ENCODE measurements at places on chromosomes 5 and 9. TPM values are rescaled to one million over a fixed set of nuclear protein-coding genes. Genes with fewer than 3 reads are reported as not detected.

PCDHA11 gene
- total RNA-seq: not detected

SH3RF2 gene
- 37.2 TPM for total RNA-seq

ARL10 gene
- 0.85 TPM for total RNA-seq

TEX10 gene
- total RNA-seq: 21.6 TPM

PDZD2 gene
- total RNA-seq: not detected

DNA sequence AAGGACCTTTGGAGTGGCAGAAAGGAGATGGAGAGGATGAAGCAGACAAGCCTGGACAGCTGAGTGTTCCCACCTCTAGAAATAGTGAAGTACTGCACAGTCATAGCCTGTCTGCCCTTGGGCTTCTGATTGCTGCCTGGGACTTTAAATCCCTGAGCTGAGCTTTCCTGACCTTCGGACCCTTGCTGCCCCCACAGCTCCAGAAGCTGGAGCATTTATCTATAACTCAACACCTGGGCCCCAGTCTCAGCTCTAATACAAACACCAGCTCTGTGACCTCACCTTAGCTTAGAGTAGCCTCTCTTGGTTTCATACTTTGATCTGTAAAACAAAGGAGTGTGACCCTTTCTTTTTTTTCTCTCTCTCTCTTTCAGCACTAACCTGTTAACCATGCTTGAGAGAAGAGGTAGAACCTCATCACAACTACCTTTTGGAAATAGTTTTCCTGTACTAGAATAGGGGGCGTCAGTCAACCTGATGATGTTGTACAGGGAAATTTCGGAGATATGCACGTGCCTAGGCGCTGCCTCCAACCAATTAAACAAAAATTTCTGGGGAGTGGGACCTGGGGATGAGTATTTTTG, 25.4 kb upstream of the ELL2 start:
- no peak overlapping the region for H3K4me3 ChIP-seq
- peaks cover 9% of the 10 kb centered on the region for H3K4me1 ChIP-seq
- H3K27me3 ChIP-seq: no peaks in the 10 kb centered on the region
- no peak overlapping the region for H3K27ac ChIP-seq
- H3K36me3 ChIP-seq: no peaks in the 10 kb centered on the region

GRCh38 chr5:132451387-132451786, 39.2 kb downstream of the IRF1 start:
- DNase-seq: no peak
- no peak overlapping the region for H3K4me3 ChIP-seq
- H3K27me3 ChIP-seq: no peaks in the 10 kb centered on the region

- H3K36me3 ChIP-seq: no peaks in the 10 kb centered on the region
- H3K27me3 ChIP-seq: peaks cover 48% of the 10 kb centered on the region
- H3K4me3 ChIP-seq: no peak overlapping the region
- DNase-seq: no peak
- H3K4me1 ChIP-seq: no peaks in the 10 kb centered on the region
Measured at GRCh38 chr9:89555451-89556375, 49.1 kb upstream of the GADD45G start.

DNA sequence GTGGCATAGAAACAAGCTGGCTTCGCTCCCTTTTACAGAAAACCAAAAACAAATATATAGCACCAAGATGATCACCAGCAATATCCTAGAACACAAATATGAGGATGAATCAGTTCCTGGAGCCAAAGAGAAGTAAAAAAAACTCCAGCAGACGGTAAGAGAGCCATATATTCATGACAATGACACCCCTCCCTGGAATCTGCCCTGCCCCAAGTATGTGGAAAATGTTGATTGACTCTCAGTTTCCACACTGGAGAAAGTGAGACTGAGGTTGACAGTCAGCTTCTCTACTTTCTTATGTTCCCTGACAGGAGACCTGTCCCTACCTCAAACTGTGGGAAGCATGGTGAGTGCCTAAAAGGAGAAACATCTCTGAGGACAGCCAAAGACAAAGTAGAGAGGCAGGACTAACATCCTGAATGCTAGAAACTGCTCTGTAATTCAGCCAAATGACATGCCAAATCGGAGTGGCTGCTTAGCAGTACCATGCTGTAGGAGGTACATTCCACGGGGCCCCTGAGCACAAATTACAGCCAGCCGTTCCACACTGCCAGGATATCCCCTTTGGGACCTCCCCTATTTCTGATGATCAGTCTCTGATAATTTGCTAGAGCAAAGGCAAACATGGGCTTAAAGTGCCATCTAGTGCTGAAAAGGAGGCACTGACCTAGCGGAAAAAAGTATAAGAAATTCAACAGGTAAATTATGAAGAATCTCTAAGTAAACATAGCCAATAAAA, 424.0 kb upstream of the RGMB start:
- no peak for DNase-seq
- H3K36me3 ChIP-seq: no peaks in the 10 kb centered on the region
- H3K4me3 ChIP-seq: no peak overlapping the region
- H3K27me3 ChIP-seq: no peaks in the 10 kb centered on the region
- no peaks in the 10 kb centered on the region for H3K4me1 ChIP-seq

DNA sequence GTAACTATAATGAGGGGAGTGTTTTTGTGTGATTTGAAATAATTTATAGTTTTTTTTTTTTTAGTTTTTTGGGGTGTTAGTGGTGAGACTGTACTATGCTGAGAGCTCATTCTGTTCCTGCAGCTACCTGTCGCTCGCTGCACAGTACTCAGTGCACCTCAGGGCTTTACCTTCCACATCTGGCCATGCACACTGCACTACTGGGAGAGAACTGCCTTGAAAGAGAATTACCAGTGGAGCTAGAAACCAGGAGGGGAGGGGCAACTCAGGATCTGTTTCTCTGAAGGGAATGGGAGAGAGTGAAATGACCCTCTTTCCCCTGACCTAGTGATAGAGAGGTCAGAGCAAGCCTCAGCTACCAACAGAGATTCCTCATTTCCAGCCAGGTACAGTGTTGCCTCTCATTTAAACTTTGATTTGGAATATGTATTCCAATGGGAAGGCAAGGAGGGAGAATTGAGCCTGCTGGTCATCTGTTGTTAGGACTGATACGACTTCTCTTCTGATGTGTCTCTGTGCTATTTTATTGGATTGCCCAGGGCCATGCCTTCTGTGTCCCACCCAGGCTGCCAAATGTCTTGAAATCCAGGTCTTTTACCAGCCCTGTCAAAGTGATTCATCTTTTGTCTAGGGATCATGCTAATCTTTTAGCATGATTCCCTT, 8.9 kb downstream of the ATG10 start:
- no peak overlapping the region for H3K4me3 ChIP-seq
- H3K36me3 ChIP-seq: 0 out of 2 replicates have a peak, but pooled peaks cover 6% of the 10 kb centered on the region
- H3K4me1 ChIP-seq: no peaks in the 10 kb centered on the region
- H3K27ac ChIP-seq: no peak overlapping the region
- no peaks in the 10 kb centered on the region for H3K27me3 ChIP-seq

DNA sequence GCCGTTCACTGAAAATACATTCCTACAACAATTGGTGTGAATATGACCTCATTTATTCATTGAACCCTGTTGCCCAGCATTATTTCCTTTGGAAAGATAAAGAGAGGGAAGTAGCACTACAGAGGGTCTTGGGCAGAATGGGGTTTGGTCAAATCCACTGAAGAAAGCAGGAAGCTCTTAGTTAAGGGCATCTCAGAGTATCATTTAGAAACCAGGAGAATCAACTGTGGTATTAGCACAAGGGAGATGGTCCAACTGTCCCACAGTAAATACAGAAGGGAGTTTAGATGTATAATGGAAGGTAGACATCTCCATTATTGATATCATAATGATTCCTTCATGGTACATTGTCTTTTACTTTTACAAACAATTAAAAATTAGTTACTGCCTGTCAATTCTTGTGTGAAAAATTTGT, 47.1 kb downstream of the LIX1 start:
- H3K27me3 ChIP-seq: no peaks in the 10 kb centered on the region
- no peaks in the 10 kb centered on the region for H3K36me3 ChIP-seq
- no peak for DNase-seq
- H3K4me1 ChIP-seq: no peaks in the 10 kb centered on the region
- H3K4me3 ChIP-seq: no peak overlapping the region

DNA sequence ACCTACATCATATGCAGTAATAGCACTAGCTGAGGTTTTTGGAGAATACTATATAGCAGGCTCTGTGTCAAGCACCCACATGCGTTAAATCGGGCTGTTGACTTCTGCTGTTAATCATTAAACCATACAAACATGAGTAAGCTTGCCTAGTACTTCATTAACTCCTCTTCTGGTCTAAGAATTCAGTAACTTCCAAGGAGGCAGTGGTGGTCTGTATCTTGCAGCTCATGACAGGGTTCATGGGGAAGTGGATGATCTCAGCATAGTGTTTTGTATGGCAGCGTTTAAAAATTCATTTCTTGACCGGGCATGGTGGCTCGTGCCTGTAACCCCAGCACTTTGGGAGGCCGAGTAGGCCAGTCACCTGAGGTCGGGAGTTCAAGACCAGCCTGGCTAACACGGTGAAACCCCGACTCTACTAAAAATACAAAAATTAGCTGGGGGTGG, at the start of gene HAVCR1:
TSS of gene HAVCR1 (minus strand) at position 24 of the 447 bp plus-strand sequence. CDS start 1,173 bp downstream, outside the sequence.
- H3K27ac ChIP-seq: no peak within 1 kb of the TSS
- H3K4me3 ChIP-seq: no peak within 1 kb of the TSS

- no peak for DNase-seq
- no peak overlapping the region for H3K4me3 ChIP-seq
- no peaks in the 10 kb centered on the region for H3K36me3 ChIP-seq
- peaks cover 17% of the 10 kb centered on the region for H3K4me1 ChIP-seq
- H3K27me3 ChIP-seq: no peaks in the 10 kb centered on the region
Measured at GRCh38 chr9:37105234-37105633, 15.1 kb upstream of the ZCCHC7 start.

DNA sequence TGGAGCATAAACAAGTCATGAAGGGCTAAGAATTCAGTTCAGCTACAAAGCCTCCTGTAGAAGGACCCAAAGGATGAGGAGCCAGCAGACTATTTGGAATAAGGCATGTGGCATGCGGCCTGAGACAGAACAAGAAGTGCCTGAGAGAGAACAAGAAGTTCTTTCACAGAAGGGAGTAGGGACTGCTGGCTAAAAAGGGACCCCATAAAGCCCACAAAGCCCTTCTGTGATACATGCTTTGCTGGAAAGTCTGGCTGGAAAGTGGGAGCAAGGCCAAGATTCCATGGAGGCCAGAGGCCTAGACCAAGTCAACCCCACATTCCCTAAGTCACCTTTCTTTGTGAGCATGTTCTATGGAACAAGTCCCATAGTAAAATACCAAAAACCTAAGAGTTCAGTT, 35.9 kb upstream of the UBAP2 start:
- H3K4me1 ChIP-seq: no peaks in the 10 kb centered on the region
- no peaks in the 10 kb centered on the region for H3K36me3 ChIP-seq
- no peaks in the 10 kb centered on the region for H3K27me3 ChIP-seq
- H3K4me3 ChIP-seq: no peak overlapping the region
- no peak for DNase-seq
- H3K27ac ChIP-seq: no peak overlapping the region

- peaks cover 57% of the 10 kb centered on the region for H3K4me1 ChIP-seq
- H3K27me3 ChIP-seq: no peaks in the 10 kb centered on the region
- H3K4me3 ChIP-seq: no peak overlapping the region
- DNase-seq: no peak
Measured at GRCh38 chr5:175894793-175895192, 23.4 kb downstream of the CPLX2 start.

DNA sequence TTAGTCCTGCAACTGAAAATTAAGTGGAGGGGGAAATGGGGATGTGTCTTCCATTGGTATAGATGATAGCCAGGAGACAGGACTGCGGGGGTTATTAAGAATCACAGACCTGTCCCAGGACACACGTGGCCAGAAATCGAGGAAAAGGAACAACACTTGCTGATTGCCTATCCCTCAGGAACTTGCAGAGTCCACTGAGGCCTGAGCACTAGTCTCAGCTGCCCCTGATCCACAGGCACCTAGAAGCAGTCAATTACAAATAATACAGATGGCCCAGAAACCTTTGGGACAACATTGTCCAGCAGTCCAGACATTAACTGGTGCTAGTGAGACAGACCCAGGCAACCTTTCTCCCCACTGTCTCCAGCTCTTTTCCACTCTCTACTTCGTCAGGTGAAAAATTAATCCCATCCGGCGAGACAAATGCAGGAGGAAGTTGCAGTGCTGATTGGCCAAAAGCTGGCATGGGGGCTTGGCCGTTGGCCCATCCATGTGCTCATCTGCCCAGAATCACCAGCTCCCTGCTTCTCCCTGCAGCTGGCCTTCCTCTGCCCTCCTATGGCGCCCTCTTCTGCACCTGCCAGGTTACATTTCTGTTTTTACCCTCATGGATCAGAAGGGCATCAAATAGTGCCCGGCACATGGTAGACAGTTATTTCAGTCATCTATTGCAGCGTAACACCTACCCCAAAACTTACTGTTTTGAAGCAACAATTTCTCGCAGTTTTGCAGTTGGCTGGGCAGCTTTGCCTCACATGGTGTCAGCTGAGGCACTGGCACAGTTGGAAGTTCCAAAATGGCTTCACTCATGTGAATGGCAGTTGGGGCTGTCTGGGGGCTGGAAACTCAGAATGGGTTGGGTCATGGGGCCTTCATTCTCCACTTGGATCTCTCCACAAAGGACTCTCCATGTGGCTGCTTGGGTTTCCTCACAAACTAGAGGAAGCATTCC, 3.6 kb upstream of the B4GALT1 start:
- peaks cover 34% of the 10 kb centered on the region for H3K4me1 ChIP-seq
- no peak for DNase-seq
- H3K27ac ChIP-seq: 0 out of 2 replicates have a peak overlapping the region, but pooled peaks have one; percentile 84
- H3K27me3 ChIP-seq: no peaks in the 10 kb centered on the region
- no peak overlapping the region for H3K4me3 ChIP-seq

DNA sequence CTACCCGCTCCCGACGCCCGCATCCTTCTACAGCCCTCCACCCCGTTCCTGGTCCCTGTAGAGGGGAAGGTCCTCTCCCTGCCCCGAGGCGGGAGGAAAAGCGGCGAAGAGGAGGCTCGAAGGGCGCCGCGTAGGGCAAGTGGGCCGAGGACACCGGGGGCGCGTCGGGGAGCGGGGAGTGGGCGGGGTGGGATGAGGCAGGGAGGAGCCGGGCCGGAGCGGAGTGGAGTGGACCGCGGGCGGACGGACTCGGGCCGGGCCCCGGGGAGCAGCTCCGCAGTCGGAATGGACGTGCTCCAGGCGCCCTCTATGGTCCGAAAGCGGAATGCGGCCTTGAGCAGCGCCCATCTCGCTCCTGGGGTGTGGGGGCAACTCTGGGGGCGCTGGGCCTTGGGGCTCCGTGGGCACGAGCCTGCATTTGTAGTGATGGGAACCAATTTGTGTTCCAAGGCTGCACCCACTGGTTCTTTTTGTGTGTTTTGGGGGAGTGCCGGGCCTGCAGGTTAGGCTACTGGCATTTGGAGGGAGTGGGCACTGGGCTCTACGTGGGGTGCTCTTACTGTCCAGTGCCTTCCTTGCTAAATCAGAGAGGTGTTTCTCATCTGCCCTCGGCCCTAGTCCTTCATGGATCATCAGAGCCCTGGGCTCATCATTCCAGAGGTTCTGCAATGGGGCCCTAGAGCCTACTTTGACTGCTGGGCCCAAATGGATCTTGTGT, 7.3 kb downstream of the IRX1 start:
- no peak for DNase-seq
- no peaks in the 10 kb centered on the region for H3K4me1 ChIP-seq
- H3K27me3 ChIP-seq: peaks cover 42% of the 10 kb centered on the region
- no peak overlapping the region for H3K4me3 ChIP-seq
- no peak overlapping the region for H3K27ac ChIP-seq

Data from PC-9 (cell line).